ENCODE measurements at places on chromosomes 13 and 19.

DNA sequence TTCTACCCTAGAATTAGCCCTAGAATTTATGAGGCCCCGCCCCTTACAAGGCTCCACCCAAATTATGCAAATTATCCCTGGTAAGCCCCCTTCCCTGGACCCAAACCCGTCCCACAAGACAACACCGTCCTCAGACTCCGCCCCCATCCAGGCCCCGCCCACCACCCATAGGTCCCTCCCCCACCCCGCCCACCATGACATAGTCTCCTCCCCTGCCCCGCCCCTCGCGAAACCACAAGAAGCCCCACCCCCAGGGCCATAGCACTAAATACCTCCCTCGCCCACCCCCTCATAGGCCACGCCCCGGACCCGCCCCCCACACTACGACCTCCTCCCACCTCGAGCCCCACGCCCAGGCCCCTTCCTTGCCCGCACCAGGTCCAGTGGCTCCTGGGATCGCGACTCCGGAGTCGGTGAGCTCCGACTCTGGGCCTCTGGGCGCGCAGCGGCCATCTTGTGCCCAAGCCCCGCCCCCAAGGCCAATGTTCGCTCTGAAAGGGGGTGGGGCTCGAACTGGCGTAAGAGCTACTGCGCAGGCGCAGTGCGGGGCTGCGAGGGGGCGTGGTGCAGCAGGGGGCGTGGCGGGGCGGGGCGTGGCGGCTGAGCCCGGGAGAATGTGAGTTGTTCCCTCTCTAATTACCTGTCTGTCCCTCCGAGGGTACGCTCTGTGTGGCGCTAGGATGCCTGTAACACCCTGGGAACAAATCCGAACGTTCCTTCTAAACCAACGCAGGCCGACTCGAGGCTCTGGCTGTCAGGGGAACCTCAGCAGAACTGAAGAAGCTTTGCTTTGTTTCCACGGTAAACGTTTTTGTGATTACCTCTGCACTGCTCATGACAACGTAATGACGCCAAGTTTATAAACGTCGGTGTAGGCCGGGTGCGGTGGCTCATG, at the start of gene ZNF784:
TSS of gene ZNF784 (minus strand) at position 458 of the 895 bp plus-strand sequence. CDS start at position 453, 5 bp downstream.
- DNase-seq, result peak; percentile 95

DNA sequence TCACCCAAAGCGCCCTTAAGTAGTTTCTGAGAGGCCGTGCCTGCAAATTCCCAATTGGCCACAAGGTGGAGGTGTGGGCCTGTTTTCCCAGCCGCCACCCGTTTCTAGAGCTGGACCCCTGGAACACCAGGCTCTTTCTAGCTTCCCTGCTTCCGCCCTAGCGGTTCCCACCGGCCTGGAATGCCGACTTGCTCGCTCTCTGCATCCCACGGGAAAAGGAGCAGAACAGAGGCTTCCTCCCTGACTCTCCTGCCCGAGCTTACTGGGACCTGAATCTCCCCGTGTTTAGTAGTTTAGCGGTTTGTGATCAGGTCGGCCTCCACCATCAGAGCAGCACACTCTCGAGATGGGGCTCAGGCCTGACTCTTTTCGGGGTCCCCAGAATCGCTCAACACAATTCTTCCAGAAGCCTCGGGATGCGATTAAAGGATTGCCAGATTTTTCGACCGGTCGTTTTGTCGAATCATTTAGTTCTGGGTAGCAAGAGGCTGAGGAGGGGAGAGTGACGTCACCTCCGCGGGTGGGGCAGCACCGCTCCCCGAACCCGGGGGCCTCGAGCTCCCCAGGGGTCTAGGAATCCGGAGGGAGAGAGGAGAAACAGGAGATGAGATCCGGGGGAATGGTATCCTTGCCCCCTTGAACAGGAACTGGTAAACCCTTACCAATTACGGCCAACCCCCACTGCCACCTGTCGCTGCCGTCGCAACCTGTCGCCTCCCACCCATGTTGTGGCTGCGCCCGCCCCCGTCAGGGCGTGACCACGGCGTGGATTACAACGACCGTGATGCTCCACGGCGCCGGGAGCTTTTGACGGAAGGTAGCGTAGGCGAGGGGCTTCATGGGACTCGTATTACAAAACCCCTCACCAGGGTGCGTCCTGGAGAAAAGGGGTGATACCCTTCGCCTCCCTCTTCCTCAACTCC, 8.0 kb downstream of the NAPSA start:
- DNase-seq, result peak; percentile 60

DNA sequence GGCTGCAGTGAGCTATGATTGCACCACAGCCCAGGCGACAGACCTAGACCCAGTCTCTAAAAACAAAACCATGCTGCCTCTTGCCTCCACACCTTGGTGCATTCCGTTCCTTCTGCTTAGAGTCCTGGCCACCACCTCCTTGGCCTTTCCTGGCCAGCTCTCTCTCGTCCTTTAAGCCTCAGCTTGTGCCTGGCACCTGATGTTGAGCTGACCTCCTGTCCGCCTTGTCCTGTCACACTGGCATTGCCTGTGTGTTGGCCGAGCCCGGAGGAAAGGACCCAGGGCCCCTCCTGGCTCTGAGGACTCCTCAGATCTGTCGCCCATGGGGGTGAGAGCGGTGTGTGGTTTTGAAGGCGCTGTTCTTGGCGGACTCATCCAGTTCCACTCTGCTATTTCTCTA, 143.3 kb downstream of the STK24 start:
- no peak for DNase-seq

DNA sequence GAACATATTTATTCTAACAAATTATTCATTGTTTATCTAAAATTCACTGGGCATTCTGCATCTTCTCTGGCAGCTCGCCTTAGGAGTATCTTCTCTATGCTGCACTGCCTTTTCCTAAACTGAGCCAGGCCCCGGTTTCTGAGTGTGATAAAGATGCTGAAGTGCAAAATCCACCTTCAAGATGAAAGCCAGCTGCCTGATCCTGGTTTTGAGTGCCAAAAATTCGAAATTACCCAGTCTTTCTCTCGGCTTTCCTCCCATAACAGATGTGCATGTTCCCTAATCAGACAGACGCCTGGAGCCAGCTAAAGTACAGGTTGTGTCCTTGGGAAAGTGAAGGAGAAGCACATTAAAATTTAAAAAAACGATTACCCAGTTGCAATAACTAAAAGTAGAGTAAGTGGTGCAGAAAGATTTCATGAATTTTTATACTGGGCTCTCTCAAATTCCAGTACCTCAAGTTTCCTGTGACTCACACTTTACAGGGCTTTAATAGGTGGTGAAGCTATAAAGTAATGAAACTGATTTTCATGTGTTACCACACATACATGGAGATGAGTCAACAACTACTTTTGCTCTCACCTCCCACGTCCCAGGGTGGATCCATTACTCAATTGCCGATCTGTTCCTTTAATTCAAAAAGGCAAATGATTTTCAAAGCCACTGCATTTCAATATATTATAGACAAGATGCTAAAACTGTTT, 65.0 kb upstream of the GTF2F2 start:
- DNase-seq, result peak; percentile 90

- DNase-seq, result no peak
These were observed at the start of gene RNF17 for GRCh38 chr13:24763596-24764275. TSS of gene RNF17 (plus strand) at chr13:24764169. CDS start at chr13:24764204, 35 bp downstream.

- DNase-seq, result no peak
These were observed 44.3 kb downstream of the ZMYM2 start for GRCh38 chr13:20002787-20003186.

DNA sequence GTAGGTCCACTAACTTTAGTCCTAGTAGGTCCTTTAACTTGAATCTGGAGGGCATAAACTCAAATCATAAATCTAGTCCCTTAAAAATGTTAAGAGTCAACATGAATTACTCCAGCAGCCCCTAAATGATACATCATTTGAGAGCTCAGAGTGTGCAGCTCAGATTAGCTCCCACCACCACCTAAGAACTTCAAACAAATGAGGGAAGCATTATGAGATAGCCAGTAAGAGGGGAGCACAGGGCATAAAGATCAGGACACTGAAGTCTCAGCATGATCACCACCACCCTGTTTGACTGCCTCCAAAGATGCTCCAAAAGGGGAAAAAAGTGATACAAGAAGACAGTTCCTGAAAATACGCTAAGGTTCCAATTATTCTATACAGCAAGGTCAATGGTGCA, 5.7 kb downstream of the PROSER1 start:
- DNase-seq, result no peak

DNA sequence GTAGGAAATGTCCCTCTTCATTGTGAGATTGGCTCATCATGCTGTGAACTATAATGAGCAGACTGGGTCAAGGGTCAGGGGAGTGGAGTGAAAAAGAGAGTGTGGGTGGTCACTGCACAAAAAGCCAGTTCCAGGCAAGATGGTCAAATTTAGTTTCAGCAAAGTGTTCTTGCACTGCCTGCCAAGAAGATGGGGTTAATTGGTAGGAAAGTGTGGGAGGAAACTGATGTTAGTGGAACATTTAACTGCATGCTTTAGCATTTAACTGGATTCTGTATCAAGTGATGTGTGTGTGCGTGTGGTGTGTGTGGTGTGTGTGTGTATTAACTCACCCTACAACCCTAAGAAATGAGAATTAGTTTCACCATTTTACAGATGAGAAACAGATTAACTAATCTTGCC, 131.6 kb downstream of the COG6 start:
- peak; percentile 51 for DNase-seq

GRCh38 chr19:38252385-38252784, 3.8 kb downstream of the PPP1R14A start:
- no peak for DNase-seq

DNA sequence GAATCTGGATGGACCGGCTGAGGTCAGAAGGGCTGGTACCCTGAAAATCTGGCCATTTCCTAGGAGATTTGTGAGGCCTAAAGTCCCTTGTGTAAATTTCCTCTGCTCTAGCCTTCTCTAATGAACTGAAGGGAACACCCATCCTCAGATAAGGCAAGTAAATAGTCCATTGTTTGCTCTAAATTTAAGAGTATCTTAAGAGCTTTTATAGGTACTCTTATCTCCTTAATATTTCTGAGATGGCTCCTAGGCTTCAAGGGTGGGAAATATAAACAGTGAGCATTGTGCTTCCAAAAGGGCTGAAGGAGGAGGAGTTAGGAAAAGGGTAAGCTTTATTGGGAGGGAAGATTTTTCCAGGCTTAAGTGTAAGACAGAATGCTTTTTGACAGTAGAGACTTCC, 148.7 kb upstream of the EDNRB start:
- DNase-seq, result no peak

GRCh38 chr13:39036212-39036611, 1.7 kb downstream of the PROSER1 start:
- DNase-seq, result peak; percentile 59

- DNase-seq, result no peak
These were observed 15.5 kb downstream of the FRY start for GRCh38 chr13:32047088-32047487.

- DNase-seq, result no peak
These were observed 605.7 kb downstream of the FGF9 start for GRCh38 chr13:22276616-22277015.

DNA sequence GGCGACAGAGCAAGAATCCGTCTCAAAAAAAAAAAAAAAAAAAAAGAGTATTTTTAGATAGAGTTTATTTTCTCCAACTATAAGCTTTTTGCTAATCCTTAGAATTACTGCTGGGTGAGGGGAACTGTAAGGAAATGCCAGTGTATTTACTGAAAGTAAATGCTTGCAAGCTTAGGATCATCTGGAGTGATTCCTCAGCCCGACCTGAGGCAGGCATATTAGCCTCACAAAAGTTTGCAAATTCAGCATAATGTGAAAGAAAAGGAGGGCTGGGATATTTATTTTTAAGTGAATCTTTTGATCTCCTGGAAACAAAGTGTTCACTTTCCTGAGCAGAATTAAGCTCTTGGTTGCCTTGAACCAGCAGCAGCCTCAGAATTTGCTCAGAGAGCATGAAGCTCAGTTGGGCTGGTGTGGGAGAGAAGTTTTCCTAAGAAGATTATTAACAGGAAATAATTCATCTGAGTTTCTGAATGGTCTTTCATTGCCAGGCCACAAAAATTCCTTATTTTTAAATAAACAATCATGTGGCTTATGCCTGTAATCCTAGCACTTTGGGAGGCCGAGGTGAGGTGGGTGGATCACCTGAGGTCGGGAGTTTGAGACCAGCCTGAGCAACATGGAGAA, 24.7 kb upstream of the SPATA13 start:
- DNase-seq, result peak; percentile 60

DNA sequence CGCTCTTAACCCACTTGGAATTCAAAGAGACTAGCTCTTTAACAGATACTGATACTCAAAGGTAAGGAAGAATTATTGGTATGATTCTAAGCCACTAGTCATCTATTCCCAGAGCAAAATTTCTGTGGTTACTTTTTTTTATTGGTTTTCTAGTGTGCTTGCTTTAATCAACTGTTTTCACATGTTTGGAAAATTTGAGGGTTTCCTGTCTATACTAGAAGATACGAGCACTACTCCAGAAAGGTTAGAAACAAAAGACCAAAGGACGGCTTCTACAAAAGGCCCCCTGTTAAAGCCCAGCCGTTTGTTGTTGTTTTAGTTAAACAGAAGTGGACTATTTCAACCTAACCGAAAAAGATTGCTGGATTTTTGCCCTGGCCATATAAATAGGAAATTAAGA, 18.5 kb upstream of the LPAR6 start:
- peak; percentile 63 for DNase-seq

DNA sequence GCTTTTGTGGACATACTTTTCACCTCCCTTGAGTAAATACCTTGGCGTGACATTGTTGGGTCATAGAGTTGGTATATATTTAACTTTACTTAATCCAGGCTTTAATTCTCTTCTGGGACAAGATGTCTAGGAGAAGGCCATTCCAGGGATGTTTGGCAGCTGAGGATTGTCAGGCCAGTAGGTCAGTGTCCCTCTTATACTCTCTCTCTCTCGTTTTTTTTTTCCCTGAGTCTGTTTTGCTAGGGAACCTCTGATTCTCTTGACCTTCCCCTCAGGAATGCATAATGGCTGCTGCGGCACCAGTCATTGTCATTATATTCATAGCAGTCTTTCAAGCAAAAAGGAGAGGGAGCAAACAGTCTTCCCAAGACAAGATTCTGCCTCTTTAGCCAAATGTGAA, 48.8 kb downstream of the BICRA start:
- DNase-seq, result no peak

DNA sequence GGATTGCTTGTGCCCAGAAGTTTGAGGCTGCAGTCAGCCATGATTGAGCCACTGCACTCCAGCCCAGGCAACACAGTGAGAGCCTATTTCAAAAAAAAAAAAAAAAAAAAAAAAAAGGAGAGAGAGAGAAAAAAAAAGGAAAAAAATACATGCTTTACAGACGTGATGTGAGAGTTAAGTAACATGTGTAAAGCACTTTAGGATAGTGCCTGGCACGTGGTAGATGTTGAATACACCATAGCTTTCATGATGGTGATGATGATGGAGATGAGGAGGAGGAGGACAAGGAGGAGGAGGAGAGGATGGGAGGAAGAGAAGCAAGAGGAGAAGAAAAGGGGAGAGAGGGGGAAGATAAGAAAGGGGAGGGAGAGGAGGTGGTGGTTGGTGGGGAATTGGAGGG, 15.1 kb upstream of the RUBCNL start:
- DNase-seq, result no peak

Data from choroid plexus epithelial cell (primary cell).